ENCODE measurements at places on chromosomes 12 and 14.

- DNase-seq, result no peak
Measured at GRCh38 chr12:91786499-91787272, 359.0 kb downstream of the BTG1 start.

DNA sequence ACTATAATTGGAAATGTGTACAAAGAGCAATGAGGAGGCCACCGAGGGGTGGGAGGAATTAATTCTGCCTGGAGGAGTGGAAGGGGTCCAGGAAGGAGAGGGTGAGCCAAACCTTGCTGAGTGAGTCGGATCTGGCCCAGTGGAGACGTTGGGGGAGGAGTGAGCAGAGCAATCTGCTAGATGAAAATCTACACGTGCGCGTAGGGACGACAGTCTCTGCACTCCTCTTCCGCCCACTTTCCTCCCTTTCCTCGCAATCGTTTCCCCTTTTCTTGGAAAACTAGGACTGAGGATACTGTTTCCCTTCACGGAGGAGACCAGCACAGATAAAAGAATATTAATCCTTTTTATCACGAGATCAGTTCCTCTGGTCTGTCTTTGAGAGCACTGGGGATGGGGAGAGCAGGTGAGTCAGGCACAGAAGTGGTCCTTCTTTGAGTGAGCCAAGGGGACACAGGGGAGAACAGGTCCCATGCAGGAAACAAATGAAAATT, 2.9 kb upstream of the NAB2 start:
- no peak for DNase-seq

DNA sequence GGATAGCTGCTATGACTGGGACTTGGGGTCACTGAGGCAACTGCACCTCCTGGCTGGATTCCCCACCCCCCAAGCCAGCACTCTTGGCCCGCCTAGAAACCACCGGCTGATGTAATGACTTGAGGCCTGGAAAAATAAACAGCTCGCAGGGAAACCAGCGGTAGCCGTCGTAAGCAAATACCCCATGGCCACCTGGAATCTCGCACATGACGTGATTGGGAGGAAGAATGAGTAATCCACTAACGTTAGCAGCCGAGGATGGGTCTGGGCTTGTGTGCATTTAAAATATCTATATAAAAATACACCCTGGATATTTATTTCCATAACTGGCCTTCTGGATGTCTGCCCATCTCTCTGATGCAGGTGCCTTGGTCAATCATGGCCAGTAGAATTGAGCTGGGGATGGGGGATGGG, 120.1 kb downstream of the SMOC1 start:
- no peak for DNase-seq

- DNase-seq, result no peak
Measured at GRCh38 chr12:95607642-95608041, 56.4 kb upstream of the USP44 start.

DNA sequence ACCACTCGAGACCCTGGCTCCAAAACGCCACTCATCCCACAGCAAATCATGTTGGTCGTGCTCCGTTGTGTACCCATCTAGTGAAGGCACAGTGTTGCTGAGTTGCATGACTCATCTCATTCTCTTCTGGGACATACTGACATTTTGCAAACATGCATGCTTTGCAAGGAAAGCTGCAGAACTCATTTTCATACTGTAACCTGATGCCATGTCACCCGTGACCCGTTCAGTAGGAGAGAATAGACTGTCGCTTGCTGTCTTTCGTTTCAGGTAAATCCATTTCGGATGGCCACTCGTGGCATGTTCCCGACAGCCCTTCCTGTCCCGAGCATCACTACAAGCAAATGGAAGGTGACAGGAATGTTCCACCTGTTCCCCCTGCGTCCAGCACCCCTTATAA, 78.2 kb downstream of the ESR2 start:
- no peak for DNase-seq

Measured in activated CD4-positive, alpha-beta T cell treated with anti-CD3 and anti-CD28 coated beads, Interleukin-2, amount 50 U/mL, for 1 hour (primary cell).